NCI-H1694 treated with DMSO at 0.1 percent for 48 hours (cell line): ENCODE measurements at places on chromosomes 4 and X.
A peak's percentile ranks its signal among the peaks of the same experiment; 100 is the strongest.

DNA sequence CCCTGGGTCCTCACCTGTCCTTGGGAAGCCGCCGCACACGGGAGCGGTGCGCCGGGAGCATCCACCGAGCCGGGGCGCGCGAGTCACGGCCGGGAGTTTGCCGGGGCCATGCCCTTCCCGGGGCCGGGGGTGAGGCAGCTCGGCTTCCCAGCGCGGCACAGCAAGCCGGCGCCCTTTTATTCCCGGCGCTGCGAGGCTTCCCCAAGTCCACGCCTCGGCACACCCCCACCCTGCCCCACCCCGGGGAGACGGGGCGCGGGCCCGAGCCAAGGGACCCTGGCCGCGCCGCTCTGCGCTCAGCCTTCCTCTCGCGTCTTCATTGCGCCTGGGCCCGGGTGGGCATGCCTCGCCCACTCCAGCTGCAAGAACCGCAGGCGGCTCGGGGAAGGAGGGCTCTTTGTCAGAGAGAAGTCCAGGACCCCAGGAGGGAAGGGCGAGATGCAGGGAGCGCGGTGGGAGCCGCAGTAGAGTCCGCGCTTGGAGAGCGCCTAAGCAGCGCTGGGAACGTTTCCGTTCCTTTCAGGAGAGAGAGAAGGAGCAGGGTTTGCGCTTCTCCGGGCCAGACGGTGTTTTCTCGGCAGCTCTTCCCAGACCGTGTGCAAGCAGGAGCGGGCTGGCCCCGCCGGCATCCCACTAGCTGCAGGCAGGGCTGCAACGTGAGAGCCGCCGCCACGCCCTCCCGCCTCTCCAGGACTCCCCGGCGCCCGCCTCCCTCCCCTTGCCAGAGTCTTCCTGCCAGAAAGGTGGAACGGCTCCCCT is at the start of gene MXRA5:
Gene MXRA5 (minus strand): TSS at position 152 of the 759 bp plus-strand sequence. CDS start 2,819 bp downstream, outside the sequence.
- DNase-seq, result peak; percentile 16

GRCh38 chr4:113952452-113953029 is 26.9 kb downstream of the ARSJ start:
- peak; percentile 34 for DNase-seq

- DNase-seq, result no peak
These were observed 151.2 kb upstream of the KLF3 start for GRCh38 chr4:38512840-38513239.

- DNase-seq, result no peak
These were observed 199.8 kb upstream of the WDFY3 start for GRCh38 chr4:85166318-85166717.

- no peak for DNase-seq
These were observed 90.3 kb downstream of the RAPGEF2 start for GRCh38 chr4:159193046-159193620.
